ENCODE measurements at places on chromosomes 5 and 9. TPM values are rescaled to one million over a fixed set of nuclear protein-coding genes. Genes with fewer than 3 reads are reported as not detected.

Gene GNA14
- not detected for polyA plus RNA-seq

Gene PRRC2B
- 64.5 TPM for polyA plus RNA-seq

Gene PLPPR1
- not detected for polyA plus RNA-seq

Gene ANXA2R
- polyA plus RNA-seq: 50.4 TPM

Gene ROPN1L
- polyA plus RNA-seq: not detected

Gene ZNF366
- polyA plus RNA-seq: 0.03 TPM

Gene SPAG8
- 1.6 TPM for polyA plus RNA-seq

DNA sequence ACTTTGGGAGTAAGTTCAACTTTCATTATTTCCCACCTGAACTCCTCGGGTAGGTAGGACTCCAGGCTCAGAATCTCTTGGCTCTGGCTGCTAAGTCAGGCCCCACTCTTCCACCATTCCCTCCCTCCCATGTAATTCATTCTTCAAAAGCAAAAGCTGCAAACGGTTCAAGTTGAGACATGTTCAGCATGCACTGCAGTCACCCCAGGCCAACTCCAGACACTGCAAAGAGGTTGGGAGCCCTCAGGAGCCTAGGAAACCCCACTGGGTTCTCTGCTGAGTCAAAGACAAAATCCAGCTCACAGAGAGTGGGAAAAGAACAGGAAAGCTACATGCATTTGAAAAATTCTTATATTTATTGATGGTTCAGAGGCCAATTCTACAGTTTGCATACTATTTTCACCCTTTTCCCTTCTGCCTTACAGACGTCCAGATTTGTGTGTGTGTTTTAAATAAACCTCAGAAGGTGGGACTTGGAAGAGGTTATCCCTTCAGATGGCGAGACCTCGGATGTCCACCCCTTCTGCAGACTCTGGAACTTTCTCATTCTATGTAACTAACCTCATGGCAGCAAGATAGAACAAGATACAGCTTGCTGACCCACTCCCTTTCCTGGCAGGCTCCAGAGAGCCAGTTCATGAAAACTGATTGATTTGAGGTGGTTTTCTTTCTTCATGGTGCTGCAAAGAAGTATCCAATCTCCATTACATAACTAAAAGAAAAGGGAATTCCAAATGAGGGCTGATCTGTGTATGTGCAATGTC, 65.7 kb upstream of the EQTN start:
- DNase-seq: no peak

- no peak for DNase-seq
These were observed 277.2 kb upstream of the SLC24A2 start for GRCh38 chr9:20065796-20066700.

- no peak for DNase-seq
These were observed 103.4 kb downstream of the OTULIN start for GRCh38 chr5:14767735-14768507.

GRCh38 chr5:161273410-161273809, 273.1 kb downstream of the GABRB2 start:
- DNase-seq: no peak

DNA sequence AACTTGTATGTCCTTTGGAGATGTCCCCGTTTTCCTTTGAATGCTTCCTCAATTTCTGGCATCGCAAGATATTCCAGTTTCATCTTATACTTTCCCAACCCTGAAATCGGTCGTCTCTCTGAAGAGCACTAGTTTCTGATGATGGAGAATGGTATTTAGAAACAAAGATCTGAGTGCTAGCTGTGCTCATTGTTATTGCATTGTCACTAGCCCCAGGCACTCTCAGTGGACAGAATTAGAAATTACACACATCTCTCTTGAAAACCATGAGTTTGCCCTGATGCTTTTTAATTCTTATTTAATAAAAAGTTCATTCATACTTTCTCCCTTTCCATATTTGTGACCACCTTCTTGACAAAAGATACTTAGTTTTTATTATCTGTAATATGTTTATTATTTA, 67.7 kb downstream of the C9orf152 start:
- DNase-seq: no peak

DNA sequence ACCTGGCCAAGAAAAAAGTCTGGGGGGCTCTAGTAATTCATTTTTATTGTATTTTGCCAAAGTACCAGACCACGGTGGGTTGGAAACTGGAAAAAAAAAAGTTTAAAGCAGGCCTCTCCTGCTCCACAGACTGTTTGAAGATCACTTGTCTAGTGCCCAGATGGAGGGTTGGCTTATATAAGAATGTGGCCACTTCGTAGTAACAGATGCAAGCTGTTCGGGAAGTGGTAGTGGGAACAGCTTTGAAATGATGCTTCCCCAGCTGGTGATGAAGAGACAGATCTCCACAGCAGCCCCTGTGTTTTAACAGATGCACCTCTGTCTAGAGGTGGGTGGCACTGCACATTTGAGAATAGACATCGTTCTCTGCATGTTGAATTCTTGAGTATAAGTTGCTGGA, 54.3 kb upstream of the DMRT3 start:
- DNase-seq: no peak

DNA sequence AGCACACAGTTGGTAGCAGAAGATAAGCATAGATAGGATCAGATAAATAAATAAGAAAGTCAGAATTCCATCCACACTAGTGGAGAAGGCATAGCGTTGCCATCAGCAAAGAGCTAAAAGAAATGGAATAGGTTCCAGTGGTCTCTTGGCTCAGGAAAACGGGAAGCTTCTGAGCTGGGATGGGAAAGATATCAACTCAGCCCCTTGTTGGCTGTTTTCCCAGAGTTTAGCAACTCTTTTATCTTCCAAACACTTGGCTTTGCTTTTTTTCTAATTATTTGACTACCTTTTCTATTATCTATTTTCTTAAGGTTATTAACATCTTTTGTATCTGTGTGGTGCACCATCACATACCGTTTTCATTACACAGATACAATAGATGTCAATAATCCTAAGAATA, 445.7 kb upstream of the TRPC7 start:
- no peak for DNase-seq

DNA sequence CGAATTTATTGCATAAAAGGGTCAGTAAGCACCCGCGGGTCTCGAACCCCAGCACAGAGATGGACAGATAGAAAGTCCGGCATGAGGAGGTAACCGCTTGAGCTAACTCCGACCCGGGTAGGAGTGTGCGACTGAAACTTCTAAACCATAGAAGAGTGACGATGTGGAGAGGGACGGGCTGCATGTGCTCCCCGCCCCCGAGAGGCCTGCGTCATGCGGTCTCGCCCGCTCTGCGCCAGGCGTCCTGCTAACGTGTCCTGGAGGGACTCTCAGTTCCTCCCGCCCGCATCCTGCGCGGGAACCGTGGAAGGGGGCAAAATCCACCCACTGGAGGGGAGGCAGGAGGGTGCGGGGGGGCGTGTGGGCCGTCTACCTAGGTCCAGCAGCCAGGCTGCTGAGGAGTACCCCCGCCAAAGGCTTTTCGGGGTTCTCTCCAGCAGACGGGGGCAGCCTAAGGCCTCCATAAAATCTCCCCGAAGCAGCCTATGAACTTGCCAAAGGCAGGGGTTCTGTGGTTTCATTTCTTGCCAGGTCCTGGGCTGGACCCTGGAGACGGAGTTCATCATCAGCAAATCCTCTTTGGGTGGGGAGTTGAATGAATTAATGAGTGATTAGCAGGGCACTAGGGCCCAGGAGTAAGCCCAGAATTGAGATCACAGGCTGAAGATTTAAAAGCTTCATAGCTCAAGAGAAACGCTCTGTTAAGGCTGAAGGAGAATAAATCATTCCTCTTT, 51.9 kb downstream of the TGFBI start:
- peak; percentile 65 for DNase-seq

GRCh38 chr9:99365233-99365980, 143.3 kb downstream of the SEC61B start:
- DNase-seq: no peak

GRCh38 chr9:131394464-131395156, 724 bp downstream of the PRRC2B start:
- peak; percentile 74 for DNase-seq

GRCh38 chr5:64923151-64923685, 154.5 kb downstream of the CWC27 start:
- DNase-seq: no peak

DNA sequence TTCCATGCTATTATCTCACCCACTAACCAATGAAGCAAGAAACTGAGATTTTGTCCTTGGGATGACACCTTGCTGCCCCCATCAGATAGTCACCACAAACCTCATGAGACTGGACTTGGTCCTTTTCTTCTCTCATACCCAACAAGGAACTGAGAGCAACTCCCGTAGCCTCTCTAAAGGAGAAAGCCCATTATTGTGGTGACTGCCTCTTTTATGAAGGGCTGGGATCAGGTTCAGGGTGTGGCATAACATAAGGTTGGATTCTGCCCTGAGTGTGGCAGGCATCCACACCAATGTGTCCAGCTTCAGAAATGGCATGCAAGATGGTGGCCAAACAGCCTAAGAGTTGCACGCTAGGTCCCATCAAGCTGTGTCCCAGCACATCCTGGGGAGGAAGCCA, 1.3 kb upstream of the ACTL7A start:
- DNase-seq: no peak

DNA sequence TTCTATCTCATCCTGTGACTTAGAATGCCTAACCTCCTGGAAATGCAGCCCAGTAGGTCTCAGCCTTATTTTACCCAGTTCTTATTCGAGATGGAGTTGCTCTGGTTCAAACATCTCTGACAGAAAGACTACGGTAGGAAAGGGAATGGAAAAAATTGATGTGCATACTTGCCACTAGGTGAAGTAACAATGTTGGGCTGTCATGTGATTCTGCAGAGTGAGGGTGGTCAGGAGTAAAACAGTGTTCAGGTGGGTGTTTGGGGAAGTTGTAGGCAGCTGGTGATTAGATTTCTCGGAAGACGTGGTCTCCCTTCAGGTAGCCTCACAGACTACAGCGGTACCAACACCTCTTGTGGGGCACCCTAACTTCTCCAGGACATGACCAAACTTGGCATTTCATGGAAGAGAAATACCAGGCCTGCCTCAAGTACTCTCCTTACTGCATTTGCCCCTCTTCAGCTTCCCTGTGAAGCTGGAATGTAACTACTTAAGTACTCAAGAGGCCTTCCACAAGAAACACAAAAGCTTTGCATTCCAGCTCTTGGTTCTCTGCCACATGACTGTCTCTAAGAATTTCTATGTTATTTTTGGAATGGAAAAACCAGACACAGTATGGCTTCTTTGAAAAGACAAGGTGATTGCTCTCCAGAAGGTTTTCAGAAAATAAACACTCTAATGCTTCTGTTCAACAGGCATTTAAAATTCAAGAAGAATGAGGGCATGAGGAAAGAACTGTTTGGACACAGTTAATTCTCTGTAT, 17.4 kb upstream of the ENTREP1 start:
- no peak for DNase-seq

DNA sequence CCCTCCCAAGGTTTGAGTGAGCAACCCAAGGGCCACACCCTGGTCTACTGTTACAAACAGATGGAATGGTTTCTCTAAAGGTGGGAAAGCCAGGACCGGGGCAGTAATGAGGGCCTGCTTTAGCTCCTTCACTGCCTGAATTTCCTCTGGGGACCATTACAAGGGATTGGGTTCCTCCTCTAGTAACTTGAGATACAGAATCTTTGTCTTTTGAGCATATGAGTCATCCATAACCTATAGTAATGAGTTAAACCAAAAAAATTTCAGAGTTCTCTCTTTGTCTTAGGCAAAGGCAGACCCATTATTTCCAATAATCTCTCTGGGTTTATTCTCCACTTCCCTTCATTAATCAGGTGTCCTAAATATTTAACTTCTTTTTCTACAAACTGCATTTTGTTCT, 618.8 kb downstream of the HINT1 start:
- DNase-seq: no peak

DNA sequence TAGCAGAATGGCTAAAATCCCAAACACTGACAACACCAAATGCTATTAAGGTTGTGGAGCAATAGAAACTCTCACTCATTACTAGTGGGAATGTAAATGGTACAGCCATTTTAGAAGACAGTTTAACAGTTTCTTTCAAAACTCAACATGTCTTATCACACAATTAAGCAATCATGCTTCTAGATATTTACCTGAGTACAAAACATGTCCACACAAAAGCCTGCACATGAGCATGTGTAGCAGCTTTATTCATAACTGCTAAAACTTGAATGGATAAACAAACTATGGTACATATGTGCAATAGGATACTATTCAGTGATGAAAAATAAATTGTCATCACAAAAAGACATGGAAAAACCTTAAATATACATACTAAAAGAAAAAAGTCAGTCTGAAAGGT, 31.5 kb downstream of the SLC25A46 start:
- no peak for DNase-seq

- DNase-seq: no peak
These were observed 11.3 kb upstream of the ANGPTL2 start for GRCh38 chr9:127133739-127134167.

DNA sequence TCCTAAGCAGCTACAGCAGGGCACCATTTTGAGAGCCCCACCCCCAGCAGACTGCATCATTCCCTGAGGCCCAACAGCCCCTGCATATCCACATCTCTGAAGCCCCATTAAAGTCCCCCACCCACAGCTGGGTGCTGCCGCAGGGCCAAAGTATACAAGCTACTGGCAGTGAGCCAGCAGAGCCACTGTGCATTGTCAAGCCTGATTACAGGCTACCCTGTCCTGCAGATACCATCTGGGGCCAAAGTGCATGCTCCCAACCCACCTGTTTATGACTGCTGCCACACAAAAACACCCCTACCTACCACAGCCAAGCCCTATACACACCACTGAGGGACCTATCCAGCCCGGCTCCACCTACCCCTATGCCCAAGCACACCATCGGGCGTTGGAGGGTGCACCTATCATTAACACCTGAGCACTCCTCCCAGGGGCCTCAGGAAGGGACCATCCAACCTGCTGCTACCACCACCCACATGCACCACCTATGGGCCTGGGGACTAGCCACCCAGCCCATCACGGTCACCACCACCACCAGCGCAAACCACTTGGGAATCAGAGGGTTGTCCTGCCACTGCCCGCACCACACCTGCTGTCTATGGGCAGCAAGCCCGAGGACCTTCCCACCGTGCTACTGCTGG, 105.0 kb downstream of the PLPP1 start:
- DNase-seq: no peak

GRCh38 chr5:140310434-140310833, 7.5 kb upstream of the PFDN1 start:
- no peak for DNase-seq

- no peak for DNase-seq
These were observed 6.0 kb downstream of the OLFML2A start for GRCh38 chr9:124782661-124783574.

- peak; percentile 1 for DNase-seq
These were observed 194.1 kb downstream of the RANBP17 start for GRCh38 chr5:171055875-171056454.

- no peak for DNase-seq
These were observed 293.4 kb upstream of the IRX1 start for GRCh38 chr5:3302228-3302627.

- DNase-seq: no peak
These were observed 142.5 kb upstream of the SLC24A2 start for GRCh38 chr9:19931098-19931890.

DNA sequence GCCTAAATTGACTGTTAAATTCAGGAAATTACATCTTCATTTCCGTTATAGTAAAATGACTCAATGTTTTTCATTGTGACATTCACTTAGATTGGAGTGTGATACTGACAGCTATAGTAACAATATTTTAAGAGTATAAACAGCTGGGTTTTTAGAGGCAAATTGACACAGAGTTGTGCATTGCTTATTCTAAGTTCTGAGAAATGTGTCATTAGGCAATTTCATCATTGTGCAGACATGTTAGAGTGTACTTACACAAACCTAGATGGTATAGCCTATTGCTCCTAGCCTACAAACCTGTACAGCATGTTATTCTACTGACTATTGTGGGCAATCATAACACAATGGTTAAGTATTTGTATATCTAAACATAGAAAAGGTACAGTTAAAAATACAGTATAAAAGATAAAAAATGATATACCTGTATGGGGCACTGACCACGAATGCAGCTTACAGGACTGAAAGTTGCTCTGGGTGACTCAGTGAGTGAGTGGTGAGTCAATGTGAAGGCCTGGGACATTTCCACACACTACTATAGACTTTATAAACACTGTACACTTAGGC, 132.7 kb downstream of the PDE4D start:
- no peak for DNase-seq

All from B cell (primary cell).